ENCODE measurements at places on chromosomes 5 and 9.

- DNase-seq, result no peak
Observed at GRCh38 chr5:96481009-96481786, 48.1 kb upstream of the PCSK1 start.

DNA sequence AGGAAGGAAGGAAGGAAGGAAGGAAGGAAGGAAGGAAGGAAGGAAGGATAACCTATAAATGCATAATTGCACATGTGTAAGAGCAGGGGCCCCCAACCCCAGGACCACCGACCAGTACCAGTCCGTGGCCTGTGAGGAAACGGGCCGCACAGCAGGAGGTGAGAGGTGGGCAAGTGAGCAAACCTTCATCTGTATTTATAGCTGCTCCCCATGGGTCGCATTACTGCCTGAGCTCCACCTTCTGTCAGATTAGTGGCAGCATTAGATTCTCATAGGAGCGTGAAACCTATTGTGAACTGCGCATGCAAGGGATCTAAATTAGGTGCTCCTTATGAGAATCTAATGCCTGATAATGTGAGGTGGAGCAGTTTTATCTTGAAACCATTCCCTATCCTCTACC, 66.1 kb downstream of the SH3RF2 start:
- DNase-seq, result no peak

DNA sequence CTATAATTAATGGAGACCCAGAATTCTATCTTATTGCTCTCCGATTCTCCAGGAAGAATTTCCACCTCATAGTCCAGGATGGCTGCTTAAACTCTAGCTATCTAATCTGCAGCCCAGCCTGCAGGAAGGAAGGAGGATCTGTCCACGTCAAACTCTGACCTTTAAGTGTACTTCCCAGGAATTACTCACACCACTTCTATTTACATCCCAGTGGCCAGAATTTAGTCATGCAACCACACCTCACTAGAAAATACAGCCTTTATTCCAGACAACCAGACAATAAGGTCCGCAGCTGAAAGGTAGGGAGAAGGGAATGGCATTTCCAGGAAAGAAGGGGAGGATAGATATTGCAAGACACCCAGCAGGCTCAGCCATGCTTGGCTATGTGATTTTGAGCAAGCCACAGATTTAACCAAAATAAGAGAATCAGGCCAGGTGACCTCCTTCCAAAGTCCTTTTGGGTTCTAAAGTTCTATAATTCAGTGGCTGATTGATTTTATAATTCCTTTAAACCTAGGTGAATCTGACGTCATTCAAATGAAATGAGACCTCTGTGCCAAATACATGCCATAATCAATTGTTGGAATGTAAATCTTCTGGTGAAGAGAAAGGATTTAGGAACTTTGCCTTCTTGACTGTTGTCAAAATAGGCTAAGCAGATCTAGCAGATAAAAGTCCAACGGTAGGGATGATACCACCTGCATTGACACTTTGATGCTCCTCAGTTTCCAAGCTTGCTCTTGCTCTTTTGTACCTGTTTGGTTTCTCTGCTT, 3.7 kb upstream of the DENND1A start:
- peak; percentile 87 for DNase-seq

DNA sequence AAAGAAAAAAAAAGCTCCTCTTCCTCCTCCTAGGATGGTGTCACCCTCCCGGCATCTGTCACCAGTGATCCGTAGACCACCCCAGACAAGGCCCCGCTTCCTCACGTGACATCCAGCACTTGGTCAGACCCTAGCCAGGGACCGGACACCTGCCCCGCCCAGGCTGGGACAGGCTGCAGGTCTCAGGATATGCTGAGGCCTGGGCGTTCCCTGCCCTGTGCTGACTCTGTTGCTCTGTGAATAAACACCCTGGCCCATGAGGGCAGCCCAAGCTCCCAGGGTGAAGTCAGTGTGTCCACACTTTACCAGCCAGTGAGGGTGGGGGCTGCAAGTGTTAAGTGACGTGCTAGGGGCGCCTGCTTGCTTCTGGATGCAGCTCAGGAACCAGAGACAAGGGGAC, 5.6 kb downstream of the EDF1 start:
- DNase-seq, result no peak

DNA sequence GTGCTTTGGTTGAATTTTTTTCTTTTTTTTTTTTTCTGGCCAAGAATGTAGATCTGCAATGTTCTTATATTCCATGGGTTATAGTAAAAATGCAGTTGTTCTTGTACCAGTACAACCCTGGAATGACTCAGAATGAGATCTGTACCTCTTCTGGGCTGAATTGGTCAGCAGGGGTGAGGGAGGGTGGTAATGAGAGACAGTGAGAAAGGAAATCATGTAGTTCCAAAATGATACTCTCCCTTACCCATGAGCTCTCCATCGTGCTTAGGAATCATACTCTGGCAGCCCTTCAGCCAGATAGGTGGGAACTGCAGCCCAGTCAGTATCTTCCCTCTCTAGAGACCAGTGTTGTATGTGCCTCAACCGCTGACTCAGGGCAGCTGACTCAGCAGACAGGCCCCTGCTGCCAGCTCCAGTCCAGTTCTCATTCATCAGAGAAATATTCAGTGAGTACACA, 2.1 kb upstream of the GLIS3 start:
- DNase-seq, result peak; percentile 93

DNA sequence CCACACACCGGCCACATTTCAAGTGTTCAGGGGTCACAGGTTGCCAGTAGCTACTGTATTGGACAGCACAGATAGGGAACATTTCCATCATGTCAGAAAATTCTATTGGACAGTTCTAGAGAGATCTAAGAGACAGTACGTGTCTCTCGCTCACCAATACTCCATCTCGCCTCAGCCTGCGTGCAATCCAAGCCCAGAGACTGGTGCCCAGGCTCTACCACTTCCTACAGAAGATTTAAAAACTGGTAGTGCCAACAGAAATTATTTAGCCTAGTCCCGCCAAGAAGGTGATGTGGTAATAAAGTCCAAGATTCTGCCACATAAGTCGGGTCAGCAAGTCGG, 390 bp upstream of the SNX2 start:
- no peak for DNase-seq

GRCh38 chr5:131366428-131366827, 102.6 kb downstream of the CDC42SE2 start:
- DNase-seq, result no peak

GRCh38 chr9:128643519-128644300, 12.9 kb downstream of the DYNC2I2 start:
- DNase-seq, result no peak

DNA sequence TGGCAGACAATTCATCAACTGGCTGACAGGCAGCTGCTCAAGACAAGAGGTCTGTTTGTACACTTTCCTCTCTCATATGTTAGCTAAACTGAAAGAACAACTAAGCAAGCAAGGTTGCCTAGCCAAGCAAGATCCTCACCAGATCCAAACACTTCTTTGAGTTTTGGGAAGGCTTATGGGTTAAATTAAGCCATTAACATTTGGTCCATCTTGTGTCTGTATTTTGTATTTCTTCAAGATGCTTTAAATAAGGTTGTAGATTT, 170.4 kb upstream of the RAI14 start:
- DNase-seq, result no peak

GRCh38 chr5:23994581-23995370, 487.4 kb downstream of the PRDM9 start:
- DNase-seq, result no peak

- no peak for DNase-seq
Observed at GRCh38 chr5:143601917-143602333, 198.4 kb upstream of the NR3C1 start.

DNA sequence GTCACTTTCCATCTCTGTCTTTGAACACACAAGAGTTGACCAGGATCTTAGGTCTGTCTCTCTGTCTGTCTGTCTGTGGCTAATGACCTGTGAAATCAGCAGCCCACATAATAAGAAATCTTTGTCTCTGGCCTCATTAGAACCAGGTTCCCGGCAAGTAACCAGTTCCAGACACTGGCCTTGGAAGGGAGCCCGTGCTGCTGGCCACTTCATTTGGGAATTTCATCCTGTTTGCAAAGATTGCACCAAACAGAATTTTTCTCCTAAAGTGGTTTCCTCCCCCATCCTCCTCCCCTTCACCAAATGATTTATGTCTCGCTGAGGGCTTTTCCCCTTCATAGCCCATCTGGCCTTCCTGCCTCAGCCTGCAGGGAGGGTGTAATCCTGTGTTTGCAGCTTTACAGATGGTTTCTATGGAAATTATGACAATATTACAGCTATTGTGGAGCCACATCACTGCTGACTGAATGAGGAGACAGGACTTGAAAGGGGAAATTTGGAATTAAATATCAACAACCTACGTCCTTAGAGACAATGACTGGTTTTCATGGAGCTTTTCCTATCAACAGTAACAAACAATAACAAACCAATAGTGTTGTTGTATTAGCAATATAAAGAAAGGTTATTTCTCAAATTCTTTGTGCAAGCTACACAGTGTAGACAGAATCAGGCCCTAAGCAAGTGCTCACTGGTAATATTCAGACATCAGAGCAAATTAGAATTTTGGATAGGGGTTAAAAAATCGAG, 25.7 kb downstream of the DPYSL3 start:
- DNase-seq, result peak; percentile 96

DNA sequence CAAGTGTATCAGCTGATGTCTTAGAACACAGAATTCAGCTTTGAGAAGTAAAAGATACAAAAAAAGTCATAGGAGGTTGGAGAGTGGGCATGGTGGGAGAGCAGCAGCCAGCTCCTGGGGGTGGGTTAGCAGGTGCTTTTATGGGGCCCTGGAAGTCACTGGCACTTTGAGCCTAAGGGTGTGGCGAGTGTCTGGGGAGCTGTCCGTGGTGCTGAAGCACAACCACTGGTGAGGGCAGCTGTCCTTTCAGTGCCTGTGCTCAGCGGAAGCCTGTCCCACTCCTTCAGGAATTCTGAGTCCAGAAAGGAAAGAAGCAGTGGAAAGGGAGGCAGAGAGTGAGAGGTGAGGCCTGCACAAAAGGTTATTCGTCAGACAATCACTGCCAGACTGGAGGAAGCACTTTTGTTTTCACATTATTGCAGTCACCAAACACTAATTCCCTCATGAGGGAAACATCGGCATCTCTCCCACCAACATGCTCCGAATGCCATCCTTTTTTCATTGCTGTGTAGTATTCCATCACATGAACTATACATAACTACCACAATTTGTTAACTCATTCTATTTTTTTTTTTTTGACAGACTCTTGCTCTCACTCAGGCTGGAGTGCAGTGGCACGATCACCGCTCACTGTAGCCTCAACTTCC, 59.4 kb upstream of the RAPGEF1 start:
- peak; percentile 21 for DNase-seq

DNA sequence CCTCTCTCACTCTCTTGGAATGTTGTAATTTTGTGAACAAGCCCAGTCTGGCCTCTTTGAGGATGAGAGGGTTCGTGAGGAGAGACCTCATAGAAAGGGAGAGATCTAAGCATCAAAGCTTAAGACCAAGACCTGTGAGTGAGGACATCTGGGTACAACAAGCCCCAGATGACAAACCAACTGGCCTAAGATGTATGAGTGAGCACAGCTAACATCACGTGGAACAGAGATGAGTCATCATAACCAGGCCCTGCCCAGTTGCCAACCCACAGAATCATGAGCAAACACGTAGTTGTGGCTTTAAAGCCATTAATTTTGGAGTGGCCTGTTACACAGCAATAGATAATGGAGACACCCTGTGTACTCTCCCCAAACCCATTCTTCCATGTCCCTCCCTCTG, 439.1 kb upstream of the KIF2A start:
- peak; percentile 64 for DNase-seq

- DNase-seq, result no peak
Observed at GRCh38 chr9:91813176-91813795, 136.7 kb downstream of the ROR2 start.

- DNase-seq, result no peak
Observed at GRCh38 chr5:74465724-74466123, 174.8 kb downstream of the ENC1 start.

DNA sequence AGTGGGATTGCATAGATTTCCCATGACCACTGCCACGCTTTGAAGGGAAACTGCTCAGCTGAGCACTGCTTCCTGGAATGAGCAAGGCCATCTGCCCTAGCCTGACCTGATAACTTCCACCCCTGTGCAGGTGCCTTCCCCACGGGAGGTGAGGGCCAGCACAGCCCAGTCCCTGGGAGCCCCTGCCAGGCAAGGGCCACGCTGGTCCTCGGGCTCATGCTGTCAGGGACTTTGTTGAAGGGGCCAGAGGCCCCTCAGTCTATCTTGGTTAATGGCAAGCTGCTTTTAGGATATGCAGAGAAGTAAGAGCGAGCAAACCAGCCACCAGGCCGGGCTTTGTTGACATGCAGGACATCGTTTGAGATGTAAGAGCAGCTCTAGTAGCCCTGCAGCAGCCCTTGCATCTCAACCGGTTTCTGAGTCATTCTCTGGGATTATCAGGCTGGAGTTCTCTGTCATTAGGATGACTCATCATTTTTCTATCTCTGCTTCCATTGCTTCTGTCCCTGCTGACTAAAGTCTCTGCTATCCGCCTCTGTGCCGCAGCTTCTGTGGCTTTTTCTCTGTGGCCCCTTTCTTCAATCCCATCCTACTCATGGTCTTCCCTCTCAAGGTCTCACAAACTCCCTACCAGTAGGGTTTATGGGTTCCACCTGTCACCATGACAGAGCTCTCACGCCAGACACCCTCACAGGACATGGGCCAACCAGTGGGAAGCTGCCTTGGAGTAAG, 30.6 kb upstream of the IQGAP2 start:
- DNase-seq, result peak; percentile 93

DNA sequence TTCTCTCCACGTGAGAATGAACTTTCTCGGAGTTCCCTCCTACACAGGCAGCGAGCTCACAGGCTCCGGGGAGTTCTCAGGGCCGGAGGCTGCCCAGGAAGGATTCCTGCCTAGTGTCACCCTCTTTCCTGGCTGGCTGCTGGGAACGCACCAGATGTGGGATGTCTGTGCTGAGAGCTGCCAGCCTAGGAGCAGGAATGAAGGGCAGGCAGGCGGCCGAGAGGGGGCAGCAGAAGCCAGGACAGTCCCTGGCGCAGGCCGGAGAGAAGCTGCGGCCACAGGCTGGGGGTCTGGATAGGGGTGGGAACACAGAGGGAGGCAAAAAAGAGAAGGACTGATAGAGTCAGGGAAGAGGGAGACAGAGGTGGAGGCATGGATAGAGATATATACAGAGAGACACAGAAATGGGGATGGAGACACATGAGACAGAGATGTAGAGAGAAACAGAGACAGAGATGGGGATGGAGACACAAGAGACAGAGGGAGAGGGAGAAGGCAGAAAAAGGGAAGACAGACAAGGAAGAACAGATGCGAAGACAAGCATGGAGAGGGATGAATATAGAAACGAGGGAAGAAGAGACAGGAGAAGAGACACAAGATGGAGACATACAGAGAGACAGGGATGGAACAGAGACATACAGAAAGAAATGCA, 25.3 kb upstream of the ENHO start:
- DNase-seq, result peak; percentile 56

GRCh38 chr5:170168002-170168401, 62.3 kb downstream of the FOXI1 start:
- DNase-seq, result no peak

Measured in HCEC 1CT (cell line).